ENCODE measurements at places on chromosomes 1 and 21.

GRCh38 chr1:107776900-107777663, 187.9 kb downstream of the VAV3 start:
- no peak for DNase-seq

DNA sequence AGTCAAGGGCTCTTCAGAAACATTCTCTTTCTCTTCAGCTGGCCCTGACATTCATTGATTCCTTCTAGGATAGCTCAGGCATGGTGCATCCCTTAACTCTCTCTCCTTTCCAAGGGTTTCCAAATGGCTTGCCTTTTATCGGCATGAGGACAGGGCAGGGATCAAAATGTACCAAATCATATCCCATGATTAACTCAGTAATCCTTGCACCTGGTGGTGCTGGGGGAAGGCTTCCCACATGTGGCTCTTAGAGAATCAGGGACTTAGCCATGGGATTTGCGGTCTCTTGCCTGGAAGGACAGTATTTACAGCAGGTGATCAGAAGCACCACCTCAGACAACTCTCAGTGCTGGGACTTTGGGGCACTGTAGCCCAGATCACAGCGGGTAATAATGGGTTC, 46.2 kb upstream of the EDEM3 start:
- no peak for DNase-seq

DNA sequence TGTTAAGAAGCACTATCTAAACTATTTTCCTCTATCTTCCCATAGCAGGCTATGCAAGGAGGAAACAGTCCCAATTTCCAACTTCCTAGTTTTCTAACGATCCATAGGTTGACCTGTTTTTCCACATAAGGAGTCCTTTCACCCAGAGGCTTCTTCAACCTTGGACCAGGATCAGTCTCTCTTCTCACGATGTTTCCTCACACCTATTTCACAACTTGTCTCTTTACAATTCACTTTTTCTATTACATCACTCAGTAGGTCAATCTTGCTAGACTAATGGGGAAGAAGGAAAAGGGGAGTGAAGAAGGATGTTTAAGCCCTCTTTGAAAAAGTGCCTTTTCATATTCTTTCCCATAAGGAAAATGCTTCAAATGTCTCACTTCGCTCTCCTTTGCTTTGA, 15.9 kb downstream of the PALMD start:
- no peak for DNase-seq

DNA sequence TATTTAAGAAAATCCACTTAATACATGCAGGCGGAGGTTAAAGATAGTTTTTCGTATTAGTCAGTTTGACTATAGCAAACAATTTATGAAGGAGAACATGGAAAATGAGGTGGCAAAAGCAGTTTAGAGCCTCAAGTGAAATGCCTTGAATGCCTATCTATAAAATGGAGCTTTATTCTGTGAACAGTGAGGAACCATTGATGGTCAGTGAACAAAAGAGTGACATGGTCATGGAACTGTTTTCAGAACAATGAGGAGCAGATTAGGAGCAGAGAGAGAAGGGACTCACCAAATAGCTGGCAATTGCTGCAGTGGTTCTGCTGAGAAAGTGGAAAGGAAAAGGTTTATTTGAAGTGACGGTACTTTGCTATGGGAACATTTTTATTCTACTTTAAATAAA, 299.8 kb downstream of the DUSP10 start:
- DNase-seq = no peak

- DNase-seq = peak; percentile 80
Measured at GRCh38 chr1:67053535-67053784, 488 bp downstream of the SLC35D1 start.

GRCh38 chr1:16721871-16722641, 18.3 kb upstream of the RNU1-4 start:
- no peak for DNase-seq

GRCh38 chr1:214003233-214003632, 15.5 kb downstream of the PROX1 start:
- DNase-seq = no peak

DNA sequence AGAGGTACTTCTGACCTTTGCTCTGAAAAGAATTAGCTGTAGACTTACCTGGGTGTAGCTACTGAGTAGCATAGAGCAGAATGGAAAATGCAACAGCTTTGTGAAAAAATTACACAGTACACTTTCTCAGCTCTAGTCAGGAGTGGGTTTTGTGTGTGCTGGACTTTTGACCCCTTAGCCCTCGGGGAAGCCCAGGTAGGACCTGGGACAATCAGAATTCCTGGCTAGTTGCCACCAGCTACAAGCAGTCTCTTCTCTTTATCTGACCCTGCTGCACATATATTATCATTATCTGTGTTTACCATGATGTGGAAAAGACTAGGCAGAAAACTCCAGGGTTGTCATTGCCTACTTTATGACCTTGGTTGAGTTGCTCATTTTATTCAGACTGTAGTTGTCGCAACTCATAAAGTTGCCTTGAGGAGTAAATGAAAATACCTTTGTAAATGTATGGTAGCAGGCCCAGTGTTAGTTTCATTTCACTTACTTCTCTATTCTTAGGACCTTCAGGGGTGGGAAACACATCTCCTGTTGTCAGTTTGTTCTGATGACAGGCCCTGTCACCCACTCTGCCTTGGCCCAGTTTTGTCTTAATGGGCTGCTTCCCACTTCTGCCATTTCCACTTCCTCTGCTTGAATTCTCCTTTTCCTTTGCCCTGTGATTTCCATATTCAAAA, 5.4 kb downstream of the NEK7 start:
- DNase-seq = no peak

DNA sequence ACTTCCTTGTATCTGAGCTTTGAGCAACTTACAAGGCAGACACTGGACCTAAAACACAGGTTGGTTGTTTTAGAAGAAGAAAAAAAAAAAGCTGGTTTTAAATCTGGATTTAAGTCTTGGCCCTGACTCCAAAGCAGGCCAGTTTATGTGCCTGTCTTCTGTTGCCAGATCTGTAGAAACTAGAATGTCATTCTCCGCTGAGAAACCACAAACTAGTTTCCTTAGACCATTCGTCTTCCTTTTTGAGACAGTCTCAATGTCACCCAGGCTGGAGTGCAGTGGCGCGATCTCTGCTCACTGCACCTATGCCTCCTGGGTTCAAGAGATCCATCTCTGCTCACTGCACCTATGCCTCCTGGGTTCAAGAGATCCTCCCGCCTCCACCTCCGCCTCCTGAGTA, 33.9 kb downstream of the APP start:
- DNase-seq = no peak

DNA sequence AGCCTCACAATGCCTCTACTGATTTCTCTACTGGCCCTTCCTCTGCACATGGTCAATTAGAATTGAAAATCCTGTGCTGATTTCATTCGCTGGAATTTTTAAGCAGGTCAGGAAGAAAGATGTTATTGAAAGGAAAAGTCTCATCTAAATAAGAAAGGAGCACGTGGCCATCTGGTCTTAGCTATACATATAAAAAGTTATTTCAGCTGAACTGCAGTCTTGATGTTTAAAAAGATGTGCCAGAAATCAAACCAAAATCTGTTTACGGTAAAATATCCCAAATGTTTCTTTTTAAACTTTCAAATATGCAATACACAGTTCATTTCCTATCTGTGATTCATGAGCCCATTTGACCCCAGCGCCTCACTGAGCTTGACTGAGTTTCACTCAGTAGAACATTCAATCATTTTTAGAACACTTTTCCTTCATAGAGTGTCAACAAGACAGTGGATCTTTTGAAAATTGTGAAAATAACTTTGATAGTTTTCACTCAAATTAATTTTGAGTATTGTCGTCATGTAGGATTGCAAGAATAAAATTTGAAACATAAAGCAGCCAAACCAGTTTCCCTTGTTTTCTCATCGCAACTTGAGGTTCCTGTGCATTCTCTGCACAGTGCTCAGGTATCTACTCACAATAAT, 293.6 kb downstream of the PTPRC start:
- no peak for DNase-seq

DNA sequence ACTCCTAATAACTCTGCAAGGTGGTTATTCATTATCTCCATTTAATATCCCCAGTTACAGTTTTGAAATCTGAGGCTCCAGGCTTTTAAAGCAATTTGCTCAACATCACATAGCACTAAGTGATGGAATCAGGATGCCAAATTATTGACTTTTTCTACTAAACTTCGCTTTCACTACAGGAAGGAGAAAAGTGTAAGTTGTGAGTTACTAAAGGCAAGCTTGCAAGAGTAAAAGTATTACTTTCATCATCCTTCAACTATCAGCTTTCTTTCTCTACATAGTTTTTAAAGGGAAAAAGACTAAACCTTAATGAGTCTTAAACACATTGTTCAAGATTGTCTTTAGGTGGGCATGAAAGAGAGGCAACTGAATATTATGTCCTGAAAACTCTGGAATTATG, 1.8 kb downstream of the OSBPL9 start:
- DNase-seq = no peak

GRCh38 chr1:14071581-14071980, 371.6 kb downstream of the PRDM2 start:
- no peak for DNase-seq
